ENCODE measurements at places on chromosomes 3 and 15.

DNA sequence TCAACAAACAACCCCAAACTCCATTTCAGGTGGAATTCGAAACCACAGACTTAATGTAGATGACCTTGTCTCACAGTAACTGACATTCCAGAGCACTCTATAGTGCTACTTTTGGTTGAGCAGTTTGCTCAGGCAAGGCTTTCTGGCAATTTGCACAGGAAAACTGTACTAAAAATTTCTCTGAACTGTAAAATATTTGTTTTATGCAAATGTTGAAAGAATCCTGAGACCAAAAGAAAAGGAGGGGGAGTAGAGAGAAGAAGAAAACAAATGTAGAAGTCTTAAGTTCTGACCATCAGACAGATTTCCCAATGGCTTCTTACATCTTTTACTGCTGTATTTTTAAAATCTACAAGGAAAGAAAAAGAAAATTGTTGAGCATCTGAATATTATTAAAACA is 53.5 kb downstream of the DTWD1 start:
- DNase-seq, result peak; percentile 70

- peak; percentile 47 for DNase-seq
Measured at GRCh38 chr15:69298697-69299441, at the start of gene PAQR5. PAQR5 (plus strand) TSS chr15:69298912; CDS start chr15:69360081, 61,169 bp downstream.

DNA sequence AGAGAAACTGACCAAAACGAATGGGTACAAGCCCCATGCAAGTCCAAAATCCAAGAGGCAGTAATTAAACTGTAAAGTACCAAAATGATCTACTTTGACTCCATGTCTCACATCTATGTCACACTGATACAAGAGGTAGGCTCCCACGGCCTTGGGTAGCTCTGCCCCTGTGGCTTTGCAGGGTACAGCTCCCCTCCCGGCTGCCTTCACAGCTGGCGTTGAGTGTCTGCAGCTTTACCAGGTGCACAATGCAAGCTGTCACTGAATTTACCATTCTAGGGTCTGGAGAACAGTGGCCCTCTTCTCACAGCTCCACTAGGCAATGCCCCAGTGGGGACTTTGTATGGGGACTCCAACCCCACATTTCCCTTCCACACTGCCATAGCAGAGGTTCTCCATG is 308.6 kb downstream of the TBC1D5 start:
- no peak for DNase-seq

GRCh38 chr3:112746675-112747280 is 99.9 kb downstream of the CD200R1L start:
- peak; percentile 60 for DNase-seq

DNA sequence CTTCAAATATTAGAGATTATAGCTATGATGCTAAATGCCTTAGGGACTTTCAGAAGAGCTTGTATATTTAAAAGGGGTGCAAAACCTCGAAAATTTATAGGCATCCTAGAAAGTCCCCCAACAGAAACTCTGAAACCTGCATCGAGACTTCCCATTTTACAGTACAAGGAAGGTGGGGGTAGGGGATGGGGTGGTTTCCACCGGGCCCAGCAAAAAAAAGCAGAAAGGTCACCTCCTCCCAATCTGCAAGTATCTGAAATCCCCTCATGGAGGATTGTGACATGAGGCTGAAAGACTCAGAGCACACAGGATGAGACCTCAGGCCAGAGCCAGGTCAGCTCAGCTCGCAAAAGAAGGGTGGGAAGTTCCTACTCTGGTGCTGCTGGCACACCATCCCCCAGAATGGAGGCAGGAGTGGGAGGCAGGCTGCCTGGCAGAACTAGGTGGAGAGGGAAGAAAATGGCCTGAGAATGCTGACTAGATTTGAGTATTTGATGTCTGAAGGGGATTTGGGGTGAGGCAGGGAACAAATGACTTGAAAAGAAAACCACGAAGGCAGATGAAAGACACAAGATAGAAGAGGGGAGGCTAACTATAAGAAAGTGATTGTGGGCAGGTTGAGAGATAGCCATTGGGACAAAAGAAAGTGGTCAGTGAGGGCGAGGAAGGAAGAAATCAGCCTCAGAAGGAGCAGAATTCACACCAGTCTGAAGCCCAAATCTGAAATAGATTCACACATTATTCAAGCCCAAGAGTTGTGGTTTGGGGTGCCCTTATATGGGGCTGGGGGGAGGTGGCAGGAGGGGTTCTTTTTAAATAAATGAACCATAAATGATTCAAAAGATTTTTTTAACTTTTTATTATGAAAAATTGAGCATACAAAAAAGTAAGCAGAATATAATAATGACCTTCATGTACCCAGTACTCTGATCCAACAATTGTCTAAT is 22.5 kb upstream of the TSC22D2 start:
- no peak for DNase-seq

- peak; percentile 1 for DNase-seq
Measured at GRCh38 chr3:181278468-181279238, 289.1 kb upstream of the DNAJC19 start.

DNA sequence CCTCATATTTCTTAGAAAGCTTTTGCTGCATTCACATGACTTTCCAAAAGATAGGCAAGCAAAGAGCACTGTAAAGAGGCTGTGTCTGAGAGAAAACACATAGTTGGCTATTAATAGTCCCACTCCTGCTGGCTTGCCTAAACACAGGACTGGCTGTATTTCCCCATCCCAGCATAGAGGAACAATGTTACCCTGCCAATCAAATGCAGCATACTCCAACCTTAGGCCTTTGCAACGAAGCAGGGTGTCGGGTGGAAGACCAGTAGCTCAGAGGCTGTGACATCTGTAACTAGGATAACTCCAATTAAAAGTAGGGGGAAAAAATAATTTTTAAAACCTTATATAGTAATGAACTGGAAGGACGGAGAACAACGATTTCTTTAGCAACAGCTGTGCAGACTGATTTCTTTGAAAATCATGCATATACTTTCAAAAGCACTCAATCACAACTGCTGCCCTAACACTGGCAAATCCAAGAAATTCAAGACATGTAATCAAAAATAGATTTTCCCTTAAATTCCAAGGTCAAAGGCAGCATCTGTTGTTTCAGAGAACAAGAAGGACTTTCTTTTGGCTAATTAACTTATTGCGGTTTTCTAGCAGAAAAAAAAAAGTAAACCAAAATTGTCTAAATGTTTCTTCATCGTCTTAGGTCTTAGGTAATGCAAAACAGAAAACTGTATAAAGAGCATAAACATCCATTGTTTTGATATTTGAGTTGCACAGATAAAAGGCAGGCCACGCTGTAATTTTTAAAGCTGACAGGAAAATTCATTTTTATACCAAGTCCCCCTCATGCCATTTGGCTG is 139.3 kb downstream of the TNIK start:
- no peak for DNase-seq

DNA sequence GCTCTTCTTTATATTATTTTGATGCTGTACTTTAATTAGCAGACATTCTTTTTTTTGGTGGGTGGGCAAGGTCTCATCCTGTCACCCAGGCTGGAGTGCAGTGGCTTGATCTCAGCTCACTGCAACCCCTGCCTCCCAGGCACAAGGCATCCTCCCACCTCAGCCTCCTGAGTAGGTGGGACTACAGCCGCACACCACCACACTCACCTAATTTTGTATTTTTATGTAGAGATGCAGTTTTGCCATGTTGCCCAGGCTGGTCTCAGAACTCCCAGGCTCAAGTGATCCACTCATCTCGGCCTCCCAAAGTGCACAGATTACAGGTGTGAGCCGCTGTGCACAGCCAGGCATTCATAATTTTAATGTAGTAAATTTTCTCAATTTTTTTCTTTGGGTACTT is 608.1 kb downstream of the ZNF385D start:
- no peak for DNase-seq

DNA sequence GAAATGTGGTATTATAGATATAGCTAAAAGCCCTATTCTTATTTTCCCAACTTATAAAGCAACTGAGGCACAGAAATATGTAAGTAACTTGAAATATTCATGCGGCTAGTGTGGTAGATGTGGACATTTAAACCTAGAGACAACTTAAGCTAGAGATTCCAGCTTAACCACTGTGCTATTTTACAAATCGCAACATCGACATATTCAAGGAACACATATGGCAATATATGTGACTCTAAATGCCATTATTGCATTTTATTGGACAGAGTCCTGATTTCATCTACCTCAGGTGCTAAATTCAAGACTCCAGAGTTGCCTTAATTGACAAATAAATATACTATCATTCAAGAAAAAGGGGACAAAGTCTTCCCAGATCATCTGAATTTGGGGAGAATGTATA is 442.3 kb downstream of the NLGN1 start:
- DNase-seq, result no peak

DNA sequence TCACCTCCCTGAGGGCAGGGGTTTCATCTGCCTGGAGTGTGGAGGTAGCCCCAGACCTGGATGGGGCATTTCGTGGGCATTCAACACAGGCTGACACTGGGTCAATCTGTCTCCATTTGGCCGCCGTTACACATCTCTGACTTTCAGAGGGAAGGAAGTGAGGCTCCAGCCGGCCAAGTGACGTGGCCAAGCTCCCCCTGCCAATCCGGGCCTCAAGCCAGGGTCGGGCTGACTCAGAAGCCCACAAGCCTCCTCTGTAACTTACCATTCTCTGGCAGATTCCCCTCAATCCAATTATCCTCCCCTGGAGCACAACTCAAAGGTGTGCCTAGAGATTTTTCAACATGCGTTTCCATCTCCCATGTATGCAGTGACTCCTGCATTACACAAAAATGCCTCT is 227.6 kb downstream of the KLF13 start:
- DNase-seq, result peak; percentile 23

GRCh38 chr3:172099495-172099808 is 60.1 kb downstream of the FNDC3B start:
- DNase-seq, result no peak

- DNase-seq, result no peak
Measured at GRCh38 chr3:139332092-139332491, 11.7 kb upstream of the MRPS22 start.

DNA sequence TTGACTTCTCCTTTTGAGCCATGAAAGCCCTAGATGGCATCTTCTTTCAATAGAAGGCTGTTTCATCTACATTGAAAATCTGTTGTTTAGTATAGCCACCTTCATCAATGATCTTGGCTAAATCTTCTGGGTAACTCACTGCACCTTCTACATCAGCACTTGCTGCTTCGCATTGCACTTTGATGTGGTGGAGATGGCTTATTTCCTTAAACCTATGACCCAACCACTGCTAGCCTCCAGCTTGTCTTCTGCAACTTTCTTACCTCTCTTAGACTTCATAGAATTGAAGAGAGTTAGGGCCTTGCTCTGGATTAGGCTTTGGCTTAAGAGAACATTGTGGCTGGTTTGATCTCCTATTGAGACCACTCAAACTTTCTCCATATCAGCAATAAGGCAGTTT is 189.8 kb downstream of the PLCL2 start:
- DNase-seq, result no peak

DNA sequence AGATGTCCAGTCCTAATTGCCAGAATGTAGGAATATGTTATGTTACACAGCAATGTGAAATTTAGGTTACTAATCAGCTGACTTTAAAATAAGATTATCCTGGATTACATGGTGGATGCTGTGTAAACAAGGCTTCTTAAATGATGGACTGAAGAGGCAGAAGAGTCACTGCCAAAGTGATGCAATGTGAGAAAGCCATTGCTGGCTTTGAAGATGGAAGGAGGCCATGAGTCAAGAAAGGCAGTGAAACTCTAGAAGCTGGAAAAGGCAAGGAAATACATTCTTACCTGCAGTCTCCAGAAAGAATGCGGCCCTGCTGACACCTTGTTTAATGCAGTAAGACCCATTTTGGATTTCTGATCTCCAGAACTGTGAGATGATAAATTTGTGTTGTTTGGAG is 179.1 kb upstream of the ZPLD1 start:
- no peak for DNase-seq

- DNase-seq, result no peak
Measured at GRCh38 chr15:28900041-28900891, 14.5 kb downstream of the APBA2 start.

DNA sequence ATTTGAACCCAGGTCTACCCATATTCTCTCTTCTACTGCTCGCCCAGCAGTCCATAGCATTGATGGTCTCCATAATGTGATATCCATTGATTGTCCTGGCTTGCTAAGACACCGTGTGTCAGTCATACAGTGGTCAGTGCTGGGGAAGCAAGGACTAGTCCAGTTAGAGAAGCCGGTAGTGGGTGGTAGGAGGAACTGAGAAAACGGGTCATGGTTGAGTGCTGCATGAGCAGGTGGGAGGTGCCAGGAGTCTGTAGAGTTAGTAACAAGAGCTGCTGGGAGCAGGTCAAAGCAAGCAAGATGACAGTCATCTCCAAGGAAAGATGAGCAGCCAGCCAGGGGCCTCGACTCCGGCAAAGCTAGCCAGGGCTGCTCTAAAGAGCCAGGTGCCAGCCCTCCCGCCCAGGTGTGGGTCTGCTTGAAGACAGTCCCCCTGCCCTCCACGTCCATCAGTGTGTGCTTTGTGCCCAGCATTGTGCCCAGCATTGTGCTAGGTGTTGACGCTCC is 29.5 kb upstream of the USP3 start:
- DNase-seq, result no peak

DNA sequence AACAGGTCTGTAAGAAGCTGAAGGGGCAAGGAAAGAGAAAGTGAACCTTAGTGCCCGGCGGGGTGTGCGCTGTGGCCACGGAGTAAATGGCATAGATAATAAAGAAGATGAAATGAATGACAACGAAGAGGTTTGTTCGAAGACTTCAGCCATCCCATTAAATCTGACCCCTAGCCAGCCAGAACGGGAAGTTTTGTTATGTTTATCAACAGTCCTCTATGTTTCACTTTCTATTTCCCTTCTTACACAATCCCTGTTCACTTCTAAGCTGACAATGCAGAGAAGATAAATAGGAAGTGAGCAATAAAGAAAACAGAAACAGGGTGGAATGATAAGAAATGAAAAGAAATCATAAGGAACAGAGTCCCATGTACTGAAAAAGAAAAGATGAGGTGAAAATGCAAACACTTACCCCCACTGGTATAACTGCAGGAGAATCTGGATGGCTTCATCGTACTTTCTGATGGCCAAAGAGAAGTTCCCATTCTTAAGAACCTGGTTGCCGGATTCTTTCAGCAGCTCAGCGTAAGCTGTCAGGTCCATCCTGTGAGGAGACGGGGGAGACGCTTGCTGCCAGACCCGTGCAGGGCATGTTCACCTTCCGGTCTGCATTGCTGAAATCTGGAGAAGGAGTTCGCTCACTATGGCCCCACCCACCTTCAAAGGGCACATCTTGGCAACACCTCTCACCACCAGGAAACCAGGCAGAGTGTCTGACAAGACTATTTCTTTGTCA is 36.8 kb downstream of the TRANK1 start:
- peak; percentile 80 for DNase-seq

GRCh38 chr15:96385195-96385594 is 54.7 kb downstream of the NR2F2 start:
- no peak for DNase-seq

Measured in adipocyte (in vitro differentiated cells).